SW 1271 (cell line): ENCODE measurements at places on chromosomes 7 and 10.

GRCh38 chr7:137388916-137389315 is 45.4 kb upstream of the PTN start:
- no peak for DNase-seq

GRCh38 chr7:70434376-70434775 is 697.6 kb upstream of the GALNT17 start:
- no peak for DNase-seq

DNA sequence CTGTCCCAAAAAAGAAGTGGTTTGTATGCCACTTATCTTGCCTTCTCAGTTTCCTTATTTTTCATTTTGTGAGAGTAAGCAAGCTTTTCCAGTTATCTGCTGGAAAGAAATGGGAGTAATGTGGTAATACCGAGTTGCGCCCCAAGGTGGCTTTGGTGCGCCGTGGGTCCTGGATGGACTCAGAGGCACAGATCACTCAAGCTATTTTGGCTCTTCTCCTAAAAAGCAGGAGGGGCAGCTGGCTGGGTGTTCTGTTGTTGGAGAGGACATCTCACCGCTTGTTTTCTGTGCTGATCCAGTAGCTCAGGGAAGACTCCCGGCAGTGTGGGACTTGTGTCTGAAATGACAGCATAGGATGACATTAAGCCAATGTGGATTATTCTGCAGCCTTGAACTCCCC is 16.4 kb downstream of the PRKRIP1 start:
- no peak for DNase-seq

GRCh38 chr10:91381257-91381891 is 28.8 kb upstream of the HECTD2 start:
- no peak for DNase-seq

GRCh38 chr10:31728698-31729224 is 199.9 kb downstream of the ARHGAP12 start:
- no peak for DNase-seq

- no peak for DNase-seq
These were observed 43.5 kb upstream of the LSM8 start for GRCh38 chr7:118140468-118140867.

DNA sequence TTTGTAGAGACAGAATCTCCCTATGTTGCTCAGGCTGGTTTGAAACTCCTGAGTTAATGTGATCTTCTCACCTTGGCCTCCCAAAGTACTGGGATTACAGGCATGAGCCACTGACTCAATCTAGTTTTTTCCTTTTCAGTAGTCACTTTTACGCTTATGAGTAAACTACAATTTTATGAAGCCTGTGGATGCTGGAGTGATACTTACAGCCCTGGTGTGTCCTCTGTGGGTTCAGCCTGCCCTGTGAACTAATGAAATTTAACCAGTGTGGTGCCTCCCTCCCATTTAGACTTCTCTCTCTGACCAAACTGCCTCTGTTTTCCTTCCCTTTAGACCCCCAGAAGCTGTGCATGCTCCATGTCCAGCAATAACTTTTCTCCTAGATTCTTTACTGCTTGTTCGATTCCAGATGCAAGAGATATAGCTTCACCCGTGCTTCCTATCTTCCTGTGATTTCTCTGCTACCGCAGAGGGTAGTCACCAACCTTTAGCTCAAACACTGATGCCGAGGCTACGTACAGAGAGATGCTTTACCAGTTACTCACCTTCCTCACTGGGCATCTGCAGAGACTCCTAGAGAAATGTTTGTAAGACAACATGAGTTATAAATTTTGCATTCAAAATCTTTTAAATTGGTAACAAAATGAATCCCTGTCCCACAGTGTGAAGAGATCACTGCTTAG is 90.8 kb downstream of the KIAA1217 start:
- DNase-seq: no peak

DNA sequence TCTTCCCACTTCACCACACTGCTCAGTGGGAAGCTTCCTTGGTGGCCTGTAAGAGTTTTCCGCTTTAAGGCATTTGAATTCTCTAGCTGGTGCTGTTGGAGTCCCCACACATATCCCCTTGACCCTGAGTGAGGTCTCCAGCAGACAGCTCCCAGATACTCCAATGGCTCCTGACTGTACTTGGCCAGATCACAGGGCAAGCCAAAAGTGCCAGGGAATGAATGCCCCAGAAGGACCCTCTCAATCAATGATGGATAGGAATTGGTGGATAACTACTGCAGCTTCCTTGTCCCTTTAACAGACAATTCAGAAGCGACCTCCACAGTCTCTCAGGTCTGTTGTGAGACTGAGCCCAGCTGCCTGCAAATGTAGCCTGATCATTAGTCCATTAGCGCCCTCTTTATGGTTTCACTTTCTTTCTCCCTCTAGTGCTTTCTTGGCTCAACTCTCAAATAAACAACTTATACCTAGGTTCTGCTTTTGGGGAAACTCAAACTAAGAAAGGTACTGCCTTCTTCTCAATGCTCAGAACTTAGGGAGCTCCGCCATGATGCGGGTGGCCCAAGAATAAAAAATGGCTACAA is 283.0 kb downstream of the TCF7L2 start:
- DNase-seq: no peak

DNA sequence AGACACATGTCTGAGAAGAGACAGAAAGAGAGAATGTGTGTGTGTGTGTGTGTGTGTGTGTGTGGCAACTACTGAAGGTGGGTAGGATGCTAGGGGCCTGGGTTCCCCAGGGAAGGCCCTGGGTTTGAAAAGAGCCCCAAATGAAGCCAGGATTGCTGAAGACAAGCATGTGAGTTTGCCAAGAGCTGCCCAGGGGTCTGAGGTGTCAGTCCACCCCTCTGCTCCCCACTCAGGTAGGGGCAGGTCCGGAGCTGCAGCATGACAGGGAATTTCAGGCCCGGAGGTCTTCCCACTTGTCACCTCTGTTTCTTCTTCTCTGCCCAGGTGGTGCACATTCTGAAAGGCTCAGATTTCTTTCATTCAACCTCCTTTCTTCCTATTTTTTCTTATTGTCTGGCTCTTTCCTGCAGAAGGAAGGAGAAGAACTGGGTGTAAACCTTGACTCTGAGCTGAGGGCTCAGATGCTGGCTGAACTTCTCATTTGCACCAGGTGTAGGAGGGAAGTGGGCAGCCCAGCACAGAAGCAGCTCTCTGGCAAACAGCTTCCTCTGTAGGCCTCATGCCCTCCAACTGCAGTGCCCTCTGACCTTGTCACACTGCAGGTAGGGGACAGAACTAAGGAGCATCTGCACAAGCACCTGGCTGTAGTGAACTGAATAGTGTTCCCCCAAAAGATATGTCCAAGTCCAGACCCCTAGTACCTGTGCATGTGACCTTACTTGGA is 79.6 kb upstream of the LRRC4 start:
- no peak for DNase-seq

DNA sequence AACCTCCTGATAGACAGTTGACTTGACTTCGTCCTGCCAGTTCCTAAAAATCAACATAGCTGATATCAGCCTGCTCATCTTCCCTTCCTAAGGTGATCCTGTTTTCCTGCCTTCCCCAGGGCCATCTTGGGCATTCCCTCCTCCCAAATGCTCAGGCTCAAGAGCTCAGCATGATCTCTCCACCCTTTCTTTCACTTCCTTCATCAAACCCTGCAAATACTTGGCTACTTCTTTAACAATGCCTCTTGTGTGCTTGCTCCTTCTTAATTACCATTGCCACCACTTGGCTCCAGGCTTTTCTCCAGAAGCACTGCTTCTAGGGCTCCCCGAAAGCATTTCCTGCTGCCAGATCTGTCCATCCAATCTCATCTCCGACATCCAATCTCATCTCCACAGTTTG is 7.3 kb downstream of the FSCN3 start:
- no peak for DNase-seq

GRCh38 chr10:108523016-108523800 is 1358.7 kb upstream of the SORCS1 start:
- no peak for DNase-seq

- DNase-seq: no peak
These were observed 74.2 kb downstream of the MINPP1 start for GRCh38 chr10:87578842-87579401.

GRCh38 chr7:152122540-152122939 is 97.1 kb downstream of the GALNT11 start:
- DNase-seq: no peak

DNA sequence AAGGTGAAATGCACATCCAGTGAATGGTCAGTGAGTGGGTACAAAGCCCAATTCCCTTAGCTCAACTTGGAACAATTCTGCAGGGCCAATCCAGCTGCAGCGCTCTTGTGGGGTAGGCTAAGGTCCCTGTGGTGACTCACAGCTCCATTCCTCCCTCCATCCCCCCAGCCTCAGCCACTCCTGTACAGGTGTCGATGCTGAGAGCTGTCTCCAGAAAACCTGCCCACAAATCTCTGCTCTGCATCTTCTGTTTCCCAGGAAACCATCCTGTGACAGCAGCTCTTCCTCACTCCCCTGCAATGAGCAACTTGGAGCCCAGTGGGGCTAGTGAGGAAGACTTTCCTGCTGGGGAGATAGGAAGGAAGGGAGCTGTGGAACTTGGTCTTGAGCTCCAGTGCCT is 244.7 kb upstream of the GPR26 start:
- DNase-seq: no peak

DNA sequence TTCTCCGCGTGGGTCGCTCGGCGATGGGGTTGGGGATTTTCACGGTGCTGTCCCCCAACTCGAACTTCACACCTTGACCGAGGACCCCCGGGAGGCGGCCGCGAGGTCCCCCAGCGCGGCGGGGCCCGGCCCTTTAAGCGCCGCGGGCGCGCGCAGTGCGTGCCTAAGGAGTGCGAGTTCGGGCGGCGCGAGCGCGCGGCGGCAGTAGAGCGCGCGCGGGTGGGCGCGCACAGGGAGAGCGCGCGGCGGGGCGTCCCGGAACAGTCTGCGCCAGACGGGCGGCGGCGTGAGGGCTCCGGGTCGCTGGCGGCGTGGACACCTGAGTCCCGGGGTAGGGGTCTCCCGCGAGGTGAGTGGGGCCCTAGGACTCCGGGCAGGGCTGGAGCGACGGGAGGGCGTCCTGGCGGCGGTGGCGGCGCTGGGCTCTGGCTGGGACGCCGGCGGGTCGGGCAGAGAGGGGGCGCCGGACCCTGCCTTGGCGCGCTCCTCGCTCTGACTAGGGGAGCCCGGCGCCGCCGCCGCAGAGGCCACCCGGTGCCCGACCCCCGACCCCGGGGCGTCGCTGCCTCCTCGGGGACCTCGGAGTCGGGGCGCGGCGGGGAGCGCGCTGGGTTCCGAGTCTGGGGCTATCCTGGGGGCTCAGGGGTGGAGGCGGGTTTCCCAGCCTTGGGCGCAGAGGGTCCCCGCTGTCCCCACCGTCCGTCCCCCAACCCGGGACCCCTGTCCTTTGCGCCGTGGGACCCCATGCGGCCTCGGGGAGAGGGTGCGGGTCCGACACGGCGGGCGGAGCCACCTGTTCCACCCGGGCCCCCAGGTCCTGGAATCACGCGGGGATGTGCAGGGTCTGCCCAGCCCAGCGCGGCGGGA is at the start of gene PROSER2:
PROSER2 (plus strand) TSS at position 235 of the 867 bp plus-strand sequence. CDS start 28,722 bp downstream, outside the sequence.
- DNase-seq: no peak

- no peak for DNase-seq
These were observed 286.6 kb downstream of the ELMO1 start for GRCh38 chr7:37162106-37162505.

DNA sequence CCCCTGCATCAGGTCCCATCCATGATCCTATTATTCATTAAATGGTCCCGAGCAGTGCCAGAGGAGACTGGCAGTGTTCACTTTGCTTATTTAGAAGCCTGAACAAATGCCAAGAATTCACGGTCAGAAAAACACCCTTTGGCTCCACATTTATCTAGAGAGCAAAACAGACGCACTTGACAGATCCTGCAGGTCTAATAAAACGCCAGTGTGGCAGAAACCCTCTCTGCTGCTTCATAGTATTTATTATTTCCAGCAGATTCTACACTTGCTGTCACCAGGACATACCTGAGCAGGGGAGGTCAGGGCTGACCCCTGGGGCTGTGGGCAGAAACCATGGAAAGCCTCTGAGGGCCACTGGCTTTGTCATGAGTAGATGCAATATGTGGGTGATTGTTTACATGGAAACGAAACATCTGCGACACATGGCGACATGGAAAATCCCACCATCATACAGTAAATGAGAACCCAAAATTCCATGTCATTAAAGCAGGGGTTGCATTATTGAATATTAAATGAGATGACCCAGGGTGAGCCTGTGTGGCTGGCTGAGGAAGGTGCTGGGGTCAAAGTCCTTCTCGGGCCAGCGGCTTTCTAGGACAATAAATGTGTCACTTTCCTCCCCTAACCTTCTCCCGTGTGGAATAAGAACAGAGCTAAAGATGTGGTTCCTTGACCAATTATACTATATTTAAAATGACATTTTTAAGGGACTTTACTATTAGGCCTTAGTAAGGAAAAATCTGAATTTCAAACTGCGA is 205.9 kb upstream of the SVIL start:
- no peak for DNase-seq

DNA sequence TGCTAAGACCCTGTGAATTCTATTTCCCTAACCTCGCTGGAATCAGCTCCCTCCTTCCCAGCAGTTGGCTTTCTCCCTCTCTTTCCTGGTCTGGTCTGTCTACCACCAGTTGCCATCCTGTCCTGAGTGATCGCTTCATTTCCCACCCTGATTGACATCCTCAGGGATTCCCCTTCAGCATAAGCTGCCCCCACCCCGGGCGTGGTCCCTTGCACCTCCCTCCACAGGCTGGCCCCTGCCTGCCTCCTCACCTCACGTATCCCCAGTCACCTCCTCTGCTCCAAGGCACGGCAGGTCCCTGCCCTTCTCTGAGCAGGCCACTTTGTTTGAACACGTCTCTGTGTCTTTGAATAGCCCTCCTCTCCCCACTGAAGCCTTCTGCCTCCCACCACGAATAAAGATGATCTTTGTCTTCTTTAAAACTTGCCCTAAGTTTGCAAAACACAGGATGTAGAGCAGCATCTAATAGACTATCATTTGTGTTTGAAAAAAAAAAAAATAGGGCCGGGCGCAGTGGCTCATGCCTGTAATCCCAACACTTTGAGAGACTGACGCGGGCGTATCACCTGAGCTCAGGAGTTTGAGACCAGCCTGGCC is 233.5 kb downstream of the CUX1 start:
- no peak for DNase-seq

- DNase-seq: no peak
These were observed 25.2 kb downstream of the TRIM8 start for GRCh38 chr10:102669206-102670064.

GRCh38 chr10:62056219-62056618 is 154.7 kb downstream of the ARID5B start:
- DNase-seq: no peak

DNA sequence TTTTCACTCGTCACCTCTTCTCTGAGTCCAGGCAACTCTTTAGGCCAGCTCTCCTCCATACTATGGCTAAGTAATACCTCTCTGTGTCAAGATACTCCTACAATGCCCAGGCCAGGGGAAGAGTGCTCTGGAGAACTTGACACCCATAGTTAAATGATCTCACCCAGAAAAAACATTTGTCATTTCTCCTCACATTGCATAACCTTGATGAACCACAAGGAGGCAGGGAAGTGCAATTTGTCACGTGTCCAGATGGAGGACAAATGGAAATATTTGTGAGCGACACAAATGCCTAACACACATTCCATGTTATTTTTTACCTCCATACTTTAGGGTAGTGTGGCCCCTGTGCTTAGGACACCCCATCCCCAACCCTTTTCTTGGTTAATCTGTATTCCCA is 78.3 kb downstream of the HTR7 start:
- DNase-seq: no peak
